Naive thymus-derived CD8-positive, alpha-beta T cell (primary cell): ENCODE measurements at places on chromosomes 11 and 22. TPM values are rescaled to one million over a fixed set of nuclear protein-coding genes. Genes with fewer than 3 reads are reported as not detected.

Gene TAF6L
- total RNA-seq, result 28.6 TPM

DNA sequence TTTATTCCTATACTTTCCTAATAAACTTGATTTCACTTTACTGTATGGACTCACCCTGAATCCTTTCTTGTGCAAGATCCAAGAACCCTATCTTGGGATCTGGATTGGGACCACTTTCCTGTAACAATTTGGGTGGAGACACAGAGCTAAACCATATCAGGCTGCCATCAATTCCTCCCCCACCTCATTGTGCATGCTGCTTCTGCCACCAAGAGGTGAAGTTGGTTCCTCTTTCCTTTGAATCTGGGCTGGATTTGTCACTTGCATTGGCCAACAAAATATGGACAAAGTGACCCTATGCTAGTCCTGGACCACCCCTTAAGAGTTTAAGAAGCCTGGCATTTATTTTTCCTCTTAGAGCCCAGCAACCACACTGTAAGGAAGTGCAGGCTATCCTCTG is 39.4 kb upstream of the CEP295 start:
- no peak for DNase-seq

- no peak for DNase-seq
These were observed 108.0 kb upstream of the ANO1 start for GRCh38 chr11:69969890-69970784.

- DNase-seq, result no peak
These were observed 80.0 kb downstream of the BLID start for GRCh38 chr11:122036018-122036417.

Gene TNNT3
- 28.0 TPM for total RNA-seq

DNA sequence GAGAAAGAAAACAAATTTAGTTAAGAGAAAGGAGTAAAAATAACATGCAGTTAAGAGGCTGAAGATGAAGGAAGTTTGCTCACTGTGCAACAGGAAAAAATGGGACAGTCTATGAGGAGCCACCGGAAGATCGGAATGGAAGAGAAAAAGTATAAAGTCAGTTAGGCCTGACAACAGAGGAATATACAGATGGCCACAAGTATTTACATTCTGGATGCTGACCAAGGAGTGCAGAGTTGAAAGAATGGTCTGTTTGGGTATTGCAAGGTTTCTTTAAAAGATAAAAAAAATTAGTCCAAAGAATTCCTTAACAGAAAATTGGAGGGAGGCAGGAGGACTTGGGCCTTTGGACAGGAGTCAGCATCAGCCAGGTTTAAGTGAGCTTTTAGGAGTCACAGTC is 37.5 kb downstream of the RBFOX2 start:
- no peak for DNase-seq

- DNase-seq, result no peak
These were observed 27.0 kb downstream of the PLEKHA7 start for GRCh38 chr11:16987205-16987568.

DNA sequence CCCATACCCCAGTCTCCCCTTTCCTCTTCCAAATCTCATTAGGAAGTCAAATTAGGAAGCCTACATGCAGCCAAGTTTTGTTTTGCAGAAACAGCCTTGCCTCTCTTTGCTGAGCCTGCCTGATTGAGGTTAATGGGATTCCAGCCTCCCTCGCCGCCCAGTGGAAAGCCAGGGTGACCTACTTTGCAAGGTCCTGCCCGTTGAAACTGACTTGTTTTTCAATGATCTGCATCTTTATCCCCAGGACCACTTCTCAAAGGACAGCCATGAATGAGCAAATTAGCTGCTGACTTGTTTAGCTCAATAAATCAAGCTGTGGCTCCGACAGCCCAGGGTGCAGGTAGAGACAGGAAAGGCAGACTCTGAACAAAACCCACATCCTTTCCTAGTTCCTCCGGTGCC is 110.4 kb downstream of the RRAS2 start:
- DNase-seq, result no peak

DNA sequence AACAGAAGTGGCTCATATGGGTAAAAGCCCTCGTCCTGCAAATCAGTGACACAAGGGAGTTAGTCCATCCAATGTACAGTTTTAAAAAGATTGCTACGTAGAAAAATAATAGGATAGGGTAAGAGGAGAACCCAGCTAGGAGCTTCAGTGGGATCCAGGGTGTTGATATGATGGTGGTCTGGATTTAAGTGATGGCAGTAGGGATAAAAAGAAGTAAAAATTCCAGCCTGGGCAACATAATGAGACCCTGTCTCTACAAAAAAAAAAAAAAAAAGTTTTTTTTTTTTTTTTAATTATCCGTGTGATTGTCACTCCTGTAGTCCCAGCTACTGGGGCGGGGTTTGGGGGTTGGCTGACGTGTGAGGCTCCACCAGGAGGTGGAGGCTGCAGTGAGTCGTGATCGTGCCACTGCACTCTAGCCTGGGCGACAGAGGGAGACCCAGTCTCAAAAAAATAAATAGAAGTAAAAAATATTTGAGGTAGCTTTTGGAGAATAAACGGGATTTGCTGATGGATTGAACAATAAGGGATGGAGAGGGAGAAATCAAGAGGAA is 7.0 kb upstream of the L3MBTL2 start:
- peak; percentile 33 for DNase-seq

GRCh38 chr11:89498845-89499448 is 7.8 kb upstream of the NOX4 start:
- no peak for DNase-seq

- no peak for DNase-seq
These were observed 24.6 kb downstream of the VWCE start for GRCh38 chr11:61270354-61271076.

Gene MICALL1
- 28.5 TPM for total RNA-seq

Gene ACRV1
- total RNA-seq, result not detected

Gene USP35
- 11.4 TPM for total RNA-seq

Gene CARNS1
- total RNA-seq, result 18.5 TPM

DNA sequence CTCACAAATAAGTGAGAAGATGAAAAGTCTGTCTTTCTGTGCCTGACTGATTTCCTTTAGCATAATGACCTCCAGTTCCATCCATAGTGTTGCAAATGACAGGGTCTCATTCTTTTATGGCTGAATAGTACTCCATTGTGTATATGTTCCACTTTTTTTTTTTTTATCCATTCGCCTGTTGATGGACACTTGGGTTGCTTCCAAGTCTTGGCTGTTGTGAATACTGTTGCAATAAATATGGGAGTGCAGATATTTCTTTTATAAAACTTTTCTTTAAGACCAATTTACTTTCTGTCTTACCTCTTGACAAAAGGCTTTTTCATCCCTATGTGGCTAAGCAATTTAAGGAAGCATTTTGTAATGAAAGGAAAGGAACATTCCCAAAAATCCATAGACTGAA is 104.6 kb downstream of the MUC15 start:
- no peak for DNase-seq

Gene CYB5R2
- not detected for total RNA-seq

Gene XKR3
- total RNA-seq, result not detected

DNA sequence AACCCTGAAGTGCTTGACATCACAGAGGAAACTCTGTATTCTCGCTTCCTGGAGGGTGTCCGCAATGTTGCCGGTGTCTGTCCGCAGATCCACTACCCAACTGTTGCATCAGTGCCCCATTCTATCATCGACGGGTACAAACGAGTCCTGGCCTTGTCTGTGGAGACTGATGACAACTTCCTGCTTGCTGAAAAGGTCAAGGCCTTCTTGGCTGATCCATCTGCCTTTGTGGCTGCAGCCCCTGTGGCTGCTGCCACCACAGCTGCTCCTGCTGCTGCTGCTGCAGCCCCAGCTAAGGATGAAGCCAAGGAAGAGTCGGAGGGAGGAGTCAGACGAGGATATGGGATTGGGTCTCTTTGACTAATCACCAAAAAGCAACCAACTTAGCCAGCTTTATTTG is 42.9 kb upstream of the DAGLA start:
- DNase-seq, result no peak

Gene KREMEN1
- not detected for total RNA-seq

GRCh38 chr11:94417386-94417987 is 16.3 kb upstream of the GPR83 start:
- DNase-seq, result no peak

Gene MPZL3
- 12.6 TPM for total RNA-seq

DNA sequence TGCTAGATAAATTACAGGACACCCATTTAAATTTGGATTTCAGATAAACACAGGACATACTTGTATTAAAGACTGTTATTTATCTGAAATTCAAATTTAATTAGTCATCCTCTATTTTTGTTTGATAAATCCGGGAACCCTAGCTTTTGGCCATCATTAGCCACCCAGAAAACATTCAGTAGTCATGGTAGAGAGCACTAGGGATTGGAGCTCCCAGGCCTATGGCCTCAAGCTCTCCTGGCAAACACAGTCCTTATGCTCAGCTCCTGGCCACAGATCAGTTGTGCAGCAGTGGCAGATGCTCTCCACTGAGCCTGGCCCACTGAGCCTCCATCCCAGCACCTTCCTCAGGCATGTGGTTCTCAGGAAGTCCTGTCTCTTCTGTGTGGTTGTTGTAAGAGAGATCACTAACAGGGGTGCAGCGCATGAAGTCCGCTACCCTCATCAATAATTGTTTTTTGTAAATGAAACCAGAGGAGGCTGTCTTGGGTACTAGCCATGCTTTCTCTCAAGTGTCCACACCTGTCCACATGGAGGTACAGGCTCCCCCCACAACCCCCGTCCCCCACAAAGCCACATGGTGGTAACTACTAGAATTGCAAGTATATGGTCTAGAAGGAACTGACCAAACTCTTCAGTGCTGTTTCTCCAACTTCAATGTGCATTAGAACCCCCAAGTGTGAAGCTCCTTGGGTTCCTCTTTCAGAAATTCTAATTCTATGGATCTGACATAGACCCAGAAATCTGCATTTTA is 1.1 kb upstream of the IRAG1 start:
- DNase-seq, result no peak

DNA sequence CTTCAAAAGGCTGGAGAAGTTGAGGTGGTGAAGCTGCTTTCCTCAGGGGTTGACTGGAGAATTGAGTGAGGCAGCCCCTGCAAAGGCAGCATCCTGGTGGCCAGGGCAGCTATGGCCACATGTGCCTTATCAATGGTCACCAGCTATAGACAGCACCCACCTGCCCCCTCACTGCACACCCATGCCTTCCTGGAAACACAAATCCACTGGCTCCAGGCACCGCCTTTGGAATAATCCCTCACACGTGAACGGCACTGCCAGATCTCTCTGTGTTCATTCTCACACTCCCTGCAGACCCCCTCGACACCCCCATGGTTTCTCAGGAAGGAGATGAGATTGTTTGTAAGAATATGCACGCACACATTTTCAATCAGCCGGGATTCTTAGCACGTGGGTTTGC is 1297.8 kb downstream of the TBC1D22A start:
- no peak for DNase-seq

Gene NXPE1
- total RNA-seq, result not detected

DNA sequence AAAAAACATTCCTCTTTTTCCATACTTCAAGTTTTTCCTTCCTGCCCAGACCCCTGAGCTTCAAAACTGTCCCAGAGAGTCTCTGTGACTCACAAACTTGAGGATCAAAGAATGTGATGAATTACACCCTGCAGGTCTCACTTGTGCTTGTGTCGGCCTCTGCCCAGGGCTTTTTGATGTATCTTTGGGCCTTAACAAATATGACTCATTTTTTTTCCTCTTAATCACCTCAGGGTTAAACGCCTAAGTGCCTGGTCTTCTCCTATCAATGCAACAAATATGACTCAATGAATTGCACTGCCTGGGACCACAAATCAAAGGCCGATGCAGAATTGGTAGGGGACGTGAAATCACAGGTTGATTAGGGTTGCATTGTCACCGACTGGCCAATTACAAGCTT is 267.7 kb downstream of the LARGE1 start:
- no peak for DNase-seq

DNA sequence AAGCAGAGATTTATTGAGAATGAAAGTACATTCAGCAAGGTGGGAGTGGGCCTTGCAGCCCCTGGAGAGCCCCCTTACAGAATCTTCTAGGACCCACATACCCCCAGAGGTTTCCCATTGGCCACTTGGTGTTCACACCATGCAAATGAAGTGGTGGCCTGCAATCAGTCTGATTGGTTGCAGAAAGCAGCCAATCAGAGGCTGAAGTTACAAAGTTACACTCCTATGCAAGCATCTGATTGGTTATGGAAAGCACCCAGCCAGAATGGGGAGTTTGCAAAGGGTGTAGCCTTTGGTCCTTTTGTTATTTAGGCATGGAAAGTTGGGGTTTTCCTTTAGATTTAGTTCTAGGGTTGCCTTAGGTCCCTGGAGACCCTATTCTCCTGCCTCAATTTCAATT is 34.9 kb downstream of the UVRAG start:
- no peak for DNase-seq

Gene SCGB1C1
- total RNA-seq, result not detected
